Thoracic aorta (tissue), 2 donors: ENCODE measurements at places on chromosomes 5 and 9.

GRCh38 chr5:153896701-153897100 lies 142.0 kb downstream of the FAM114A2 start:
- no peak for DNase-seq

DNA sequence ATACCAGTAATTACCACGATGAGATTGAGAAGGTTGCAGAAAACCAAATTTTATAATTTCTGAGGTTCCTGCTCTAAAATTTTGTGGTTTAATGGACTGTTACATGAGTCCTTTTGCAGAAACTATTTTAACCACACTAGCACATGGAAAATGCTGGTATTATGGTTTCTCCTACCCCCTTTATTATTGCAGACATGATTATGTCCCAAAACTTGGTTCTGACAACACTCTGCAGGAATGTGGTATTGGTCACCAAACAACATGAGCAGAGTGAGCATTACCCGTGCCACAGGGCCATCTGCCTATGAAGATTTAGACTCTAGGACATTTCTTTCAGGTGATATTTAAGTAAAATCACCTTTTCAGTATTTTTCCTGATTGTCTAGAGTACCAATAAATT lies 2.8 kb upstream of the ECM2 start:
- no peak for DNase-seq

- no peak for DNase-seq
Measured at GRCh38 chr9:137720571-137721110, 101.8 kb downstream of the EHMT1 start.

DNA sequence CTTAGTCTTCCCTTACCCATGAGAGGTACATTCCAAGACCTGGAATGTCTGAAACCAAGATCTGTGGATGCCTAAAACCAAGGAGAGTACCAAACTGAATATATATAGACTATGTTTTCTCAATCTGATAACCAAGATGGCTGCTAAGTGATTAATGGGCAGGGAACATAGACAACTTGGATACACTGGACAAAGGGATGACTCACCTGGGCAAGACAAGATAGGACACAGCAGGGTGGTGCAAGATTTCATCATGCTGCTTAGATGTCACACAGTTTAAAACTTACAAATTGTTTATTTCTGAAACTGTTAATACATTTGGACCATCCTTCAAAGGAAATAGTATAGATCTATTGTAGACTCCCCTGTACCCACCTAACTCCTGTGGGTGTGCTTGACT lies 130.9 kb downstream of the HTR1A start:
- DNase-seq: no peak

DNA sequence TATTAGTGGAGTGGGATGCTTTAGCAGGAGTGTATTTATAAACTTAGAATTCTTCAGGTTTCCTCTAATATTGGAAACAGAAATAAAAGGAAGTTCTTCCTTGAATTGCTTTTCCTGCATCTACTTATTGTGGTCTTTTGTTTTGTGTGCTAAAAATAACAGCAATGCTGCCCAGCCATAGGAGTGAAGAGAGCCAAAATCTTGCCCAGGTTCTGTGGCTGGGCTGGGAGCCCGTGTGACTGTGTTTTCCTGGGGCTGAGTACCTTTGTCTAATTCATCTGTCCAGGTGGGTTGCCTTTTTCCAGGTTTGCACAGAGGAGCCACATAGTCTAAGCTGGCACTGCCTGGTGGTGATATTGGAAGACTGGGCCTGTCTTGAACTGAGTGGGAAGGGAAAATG lies 179.7 kb upstream of the ADAMTSL1 start:
- no peak for DNase-seq

DNA sequence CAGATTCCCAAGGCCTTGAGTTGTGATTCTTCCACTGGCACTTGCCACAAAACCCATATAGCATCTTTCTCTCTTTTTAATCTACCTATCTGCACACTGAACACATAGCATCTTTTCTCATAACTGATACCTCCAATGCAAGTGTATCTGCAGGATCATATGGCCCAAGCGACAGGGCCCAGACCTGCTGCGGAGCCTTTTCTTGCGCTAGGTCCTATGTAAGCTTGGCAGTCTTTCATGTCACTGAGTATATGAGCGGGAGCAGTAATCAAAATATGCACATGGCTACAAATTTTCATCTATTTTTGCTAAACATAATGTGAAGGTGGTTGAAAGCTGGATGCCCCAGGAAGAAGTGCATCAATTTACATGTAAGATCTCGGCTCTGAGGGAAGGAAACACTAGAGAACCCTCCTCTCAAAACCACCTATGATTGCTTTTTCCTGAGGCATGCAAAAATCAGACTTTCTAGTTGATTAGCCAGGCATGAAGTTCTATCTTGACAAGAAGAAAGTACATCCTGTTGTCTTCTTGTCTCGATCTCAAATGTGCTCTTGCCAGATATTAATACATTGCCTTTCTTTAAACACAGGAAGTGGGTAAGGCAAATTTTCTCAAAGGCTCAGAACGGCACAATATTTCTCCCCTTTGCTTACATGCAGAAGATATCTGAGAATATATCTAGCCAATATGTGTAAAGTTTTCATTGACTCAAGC lies 26.9 kb upstream of the CEMIP2 start:
- no peak for DNase-seq

DNA sequence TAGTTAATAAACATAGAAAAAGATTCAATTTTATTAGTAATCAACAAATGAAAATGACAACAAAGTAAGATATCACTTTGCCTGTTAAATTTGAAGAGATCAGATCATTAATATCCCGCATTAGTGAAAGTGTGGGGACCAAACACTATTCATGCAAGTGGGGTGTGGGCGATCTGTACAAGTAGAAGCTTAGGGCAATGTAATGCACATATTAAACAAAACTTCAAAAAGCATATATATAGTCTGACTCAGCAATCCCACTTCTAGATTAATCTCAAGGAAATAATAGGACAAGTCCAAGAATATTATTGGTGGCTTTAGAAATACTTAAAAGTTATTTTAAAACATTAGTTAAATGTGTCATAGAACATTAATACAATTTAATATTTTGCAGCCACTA lies 188.5 kb downstream of the LRRC70 start:
- DNase-seq: no peak

DNA sequence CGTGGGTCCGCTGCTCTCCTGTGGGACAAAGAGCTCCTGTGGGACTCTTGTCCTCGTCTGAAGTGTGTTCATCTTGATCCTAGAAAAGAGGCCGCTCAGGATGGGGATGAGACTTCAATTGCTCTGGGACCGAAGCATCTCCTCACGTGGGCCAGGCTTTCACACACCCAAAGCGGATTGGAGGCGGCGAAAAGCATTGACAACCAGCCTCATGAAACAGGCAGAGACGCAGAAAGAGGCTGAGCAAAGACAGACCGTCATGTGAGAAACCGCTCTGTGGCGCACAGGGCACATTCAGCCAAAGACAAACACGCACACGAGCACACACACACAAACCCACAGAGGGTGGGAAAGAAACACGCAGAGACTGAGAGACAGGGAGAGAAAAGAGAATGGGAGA lies 479.5 kb downstream of the SPATA31A7 start:
- no peak for DNase-seq

DNA sequence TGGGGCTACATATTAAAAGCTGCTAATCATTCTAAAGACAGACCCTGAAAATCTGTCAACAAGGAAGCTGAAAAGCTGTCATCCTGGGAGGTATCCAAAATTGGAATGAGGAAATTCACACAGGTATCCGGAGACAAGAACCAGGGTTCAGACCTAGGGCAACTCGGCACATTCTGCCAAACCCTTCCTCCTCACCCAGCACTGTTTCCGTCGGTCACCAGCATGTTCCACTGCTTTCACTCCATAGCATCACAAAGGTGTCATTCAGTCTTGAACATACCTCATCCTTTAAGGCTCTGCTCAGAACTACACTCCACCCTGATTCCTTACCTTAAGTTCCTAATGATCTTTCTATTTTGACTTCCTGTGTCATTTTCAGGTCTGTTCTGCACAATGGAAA lies 153.1 kb upstream of the RASA1 start:
- no peak for DNase-seq

DNA sequence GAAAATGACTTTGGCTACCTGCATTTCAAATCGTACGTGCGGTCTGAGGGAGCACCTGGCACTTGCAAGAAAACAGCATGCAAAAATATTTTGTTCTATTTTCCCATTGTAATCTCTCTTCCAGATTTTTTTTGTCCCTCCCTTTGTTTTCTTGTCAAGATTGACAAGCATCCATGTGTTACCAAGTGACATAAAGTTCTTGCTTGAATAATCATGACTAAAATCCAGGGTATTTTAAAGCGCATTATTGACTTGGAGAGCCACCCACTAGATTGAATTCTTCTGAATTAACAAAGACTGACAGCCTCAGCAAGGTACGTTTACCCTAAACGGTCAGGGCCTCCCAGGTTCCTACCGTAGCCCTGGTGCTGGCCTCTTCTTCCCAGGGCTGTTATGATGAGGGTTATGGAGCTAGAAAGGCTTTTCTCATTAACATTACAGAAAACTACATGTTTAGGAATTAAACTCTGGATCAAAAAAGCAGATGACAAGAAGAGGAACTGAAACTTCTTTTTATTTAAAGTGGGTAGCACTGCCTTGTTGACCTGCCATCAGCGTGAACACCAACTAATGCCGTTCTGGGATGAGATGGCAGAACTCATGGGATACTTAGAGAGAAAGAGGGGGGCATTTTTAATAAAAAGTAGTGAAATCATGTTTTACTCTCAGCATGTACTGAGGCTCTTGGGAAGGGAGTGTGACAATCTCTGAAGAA lies 297.0 kb downstream of the EFNA5 start:
- DNase-seq: no peak

- no peak for DNase-seq
Measured at GRCh38 chr5:1347571-1347970, 2.7 kb upstream of the CLPTM1L start.

- DNase-seq: no peak
Measured at GRCh38 chr9:105908069-105908468, 213.7 kb downstream of the TMEM38B start.

- DNase-seq: no peak
Measured at GRCh38 chr5:169861433-169861832, 118.9 kb downstream of the INSYN2B start.

- no peak for DNase-seq
Measured at GRCh38 chr9:114785866-114786650, 19.8 kb downstream of the TNFSF15 start.
